ENCODE measurements at places on chromosomes 12 and 14.

DNA sequence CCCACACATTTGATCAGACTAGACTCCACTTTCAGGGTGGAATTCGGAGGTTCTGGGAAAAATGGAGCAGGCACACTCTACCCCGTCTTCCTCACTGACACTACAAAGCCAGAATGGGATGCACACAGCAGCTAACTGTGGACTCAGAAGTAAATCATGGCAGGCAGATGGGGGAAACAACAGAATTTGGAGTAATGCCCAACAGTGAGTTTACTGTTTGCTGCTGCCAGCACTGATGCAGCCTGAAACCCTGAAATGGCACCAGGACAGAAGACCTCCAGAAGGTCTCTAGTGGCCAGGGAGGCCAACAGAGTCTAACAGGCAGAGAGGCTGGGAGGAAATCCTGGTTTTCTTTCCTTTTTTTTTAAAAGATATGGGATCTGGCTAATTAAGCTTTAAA, 24.6 kb downstream of the KCTD10 start:
- no peak for DNase-seq

- peak; percentile 74 for DNase-seq
These were observed 24.6 kb upstream of the MGP start for GRCh38 chr12:14910090-14910915.

DNA sequence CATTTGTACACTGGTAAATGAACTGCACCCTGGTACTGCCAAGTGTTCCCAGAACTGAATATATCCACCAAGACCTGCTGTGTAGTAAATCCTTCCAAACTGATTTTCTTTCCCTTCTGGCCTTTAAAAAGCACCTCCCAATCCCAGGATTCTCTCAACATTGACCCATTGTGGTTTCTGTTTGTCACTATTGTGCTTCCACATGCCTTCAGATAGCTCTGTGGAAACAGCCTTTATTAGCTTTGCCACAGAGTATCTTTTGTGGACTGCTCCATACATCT, 949 bp upstream of the KIF21A start:
- DNase-seq, result no peak

DNA sequence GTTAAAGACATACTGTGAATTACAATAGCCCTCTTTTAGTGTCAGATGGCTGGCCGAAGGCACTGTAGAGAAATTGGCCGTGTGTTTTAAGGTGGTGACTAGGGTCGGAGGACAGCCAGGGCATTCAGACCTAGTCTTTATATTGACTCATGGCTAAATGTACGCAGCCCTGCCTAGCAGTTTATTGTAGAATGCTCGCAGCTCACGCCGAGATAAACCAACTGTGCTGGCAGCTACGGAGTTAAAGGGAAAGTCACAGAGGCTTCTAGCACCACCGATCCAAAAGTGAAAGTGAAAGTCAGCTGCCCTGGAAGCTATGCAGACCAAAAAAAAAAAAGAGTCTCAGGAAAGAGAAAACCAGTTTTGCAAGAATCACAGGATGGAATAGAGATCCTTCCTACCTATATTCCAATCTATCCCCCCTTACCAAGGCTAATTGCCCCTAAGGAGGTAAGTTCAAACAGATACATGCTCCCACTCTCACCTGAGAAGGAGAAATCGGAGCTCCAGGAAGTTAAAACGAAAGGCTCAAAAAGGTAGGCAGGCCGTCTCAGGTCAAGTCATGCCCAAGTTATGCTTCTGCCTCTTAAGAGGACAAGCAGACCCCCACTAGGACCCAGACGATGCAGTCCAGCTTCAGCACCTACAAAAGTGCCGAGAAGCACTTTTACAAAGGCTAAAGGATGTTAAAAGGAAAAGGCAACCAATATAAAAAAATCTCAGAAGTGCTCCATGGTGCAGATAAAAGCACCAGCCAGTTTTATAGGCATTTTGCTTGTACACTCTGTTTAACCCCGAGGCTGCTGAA, 24.8 kb downstream of the KLRK1 start:
- peak; percentile 42 for DNase-seq

Measured in kidney capillary endothelial cell (primary cell).